ENCODE measurements at places on chromosomes 1 and 21. TPM values are rescaled to one million over a fixed set of nuclear protein-coding genes. Genes with fewer than 3 reads are reported as not detected.

Gene SDHB
- polyA plus RNA-seq: 111 TPM

GRCh38 chr21:28437061-28437460, 555.6 kb downstream of the LTN1 start:
- no peak for DNase-seq

- no peak for DNase-seq
These were observed 7.7 kb upstream of the RSPH1 start for GRCh38 chr21:42503711-42504110.

Gene FAM151A
- not detected for polyA plus RNA-seq

DNA sequence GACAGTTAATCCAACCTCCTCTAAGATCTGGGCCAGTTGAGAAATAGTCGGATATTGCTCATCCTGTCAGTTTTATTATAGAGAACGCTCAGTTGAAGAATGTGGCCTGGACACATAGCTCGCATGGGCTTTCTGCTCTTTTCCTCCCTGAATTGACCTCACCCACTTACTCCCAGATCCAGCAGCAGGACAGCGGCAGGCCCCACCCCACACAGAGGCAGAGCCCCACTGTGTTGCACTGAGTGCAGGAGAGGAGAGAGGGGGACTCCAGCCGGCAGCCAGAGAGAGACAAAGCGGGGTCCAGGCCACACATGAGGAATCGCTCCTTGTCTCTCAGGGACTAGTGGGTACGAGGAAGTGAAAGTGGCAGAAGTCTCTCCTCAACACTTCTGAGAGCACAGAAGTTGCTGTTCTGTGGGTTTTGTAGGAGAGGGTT, 78.6 kb downstream of the LAMC1 start:
- DNase-seq: no peak

Gene CD1E
- polyA plus RNA-seq: not detected

Gene DMRTA2
- polyA plus RNA-seq: 0.13 TPM

Gene CFAP107
- polyA plus RNA-seq: not detected

DNA sequence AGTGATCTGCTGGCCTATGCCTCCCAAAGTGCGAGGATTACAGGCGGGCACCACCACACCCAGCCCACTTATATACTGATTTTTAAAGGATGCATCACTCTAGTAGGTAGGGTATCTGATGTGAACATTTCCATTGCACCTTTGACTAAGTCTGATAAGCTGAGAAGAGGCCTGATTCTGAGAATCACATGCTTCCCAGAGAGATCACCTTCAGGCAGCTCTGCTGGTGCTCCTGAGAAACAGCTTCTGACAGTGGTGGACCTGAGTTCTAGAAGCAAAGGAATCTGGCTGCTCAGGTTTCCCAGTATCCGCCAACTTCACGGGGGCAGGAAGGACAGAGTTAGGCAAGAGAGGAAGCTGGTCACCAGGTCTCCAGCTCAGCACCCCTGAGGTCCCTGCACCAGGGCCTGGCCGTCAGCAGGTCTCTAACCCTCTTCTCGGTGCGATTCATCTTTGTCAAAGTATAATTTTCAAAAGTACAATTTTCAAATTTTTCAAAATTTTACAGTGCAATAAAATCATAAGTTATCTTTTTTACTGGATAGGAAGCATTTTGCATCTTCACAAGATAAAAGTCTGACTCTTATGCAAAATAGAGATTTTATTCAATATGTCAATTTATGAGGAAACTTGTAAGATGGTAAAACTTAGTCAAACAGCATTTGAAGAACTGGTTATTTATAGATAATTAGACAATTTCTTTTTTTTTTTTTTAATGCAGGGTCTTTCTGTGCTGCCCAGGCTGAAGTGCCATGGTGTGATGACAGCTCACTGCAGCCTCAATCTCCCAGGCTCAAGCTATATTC, 25.8 kb upstream of the MPZL1 start:
- DNase-seq: no peak

- DNase-seq: peak; percentile 25
These were observed 49.7 kb downstream of the RASSF5 start for GRCh38 chr1:206556750-206557635.

DNA sequence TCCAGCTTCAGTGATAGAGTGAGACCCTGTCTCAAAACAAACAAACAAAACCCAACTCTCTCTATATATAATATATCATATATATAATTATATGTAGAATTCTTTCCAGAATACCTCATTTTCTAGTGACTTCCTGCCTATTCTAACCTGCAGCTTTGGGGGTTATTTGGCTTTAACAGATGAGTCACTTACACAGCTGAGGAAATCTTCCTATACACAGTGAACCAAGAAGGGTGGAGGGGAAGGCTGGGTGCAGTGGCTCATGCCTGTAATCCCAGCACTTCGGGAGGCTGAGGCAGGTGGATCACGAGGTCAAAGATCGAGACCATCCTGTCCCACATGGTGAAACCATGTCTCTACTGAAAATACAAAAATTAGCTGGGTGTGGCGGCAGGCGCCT, 9.2 kb downstream of the RAB29 start:
- DNase-seq: no peak

Gene NTNG1
- polyA plus RNA-seq: not detected

Gene PADI2
- polyA plus RNA-seq: 1.5 TPM

Gene MEX3A
- polyA plus RNA-seq: 4.9 TPM

DNA sequence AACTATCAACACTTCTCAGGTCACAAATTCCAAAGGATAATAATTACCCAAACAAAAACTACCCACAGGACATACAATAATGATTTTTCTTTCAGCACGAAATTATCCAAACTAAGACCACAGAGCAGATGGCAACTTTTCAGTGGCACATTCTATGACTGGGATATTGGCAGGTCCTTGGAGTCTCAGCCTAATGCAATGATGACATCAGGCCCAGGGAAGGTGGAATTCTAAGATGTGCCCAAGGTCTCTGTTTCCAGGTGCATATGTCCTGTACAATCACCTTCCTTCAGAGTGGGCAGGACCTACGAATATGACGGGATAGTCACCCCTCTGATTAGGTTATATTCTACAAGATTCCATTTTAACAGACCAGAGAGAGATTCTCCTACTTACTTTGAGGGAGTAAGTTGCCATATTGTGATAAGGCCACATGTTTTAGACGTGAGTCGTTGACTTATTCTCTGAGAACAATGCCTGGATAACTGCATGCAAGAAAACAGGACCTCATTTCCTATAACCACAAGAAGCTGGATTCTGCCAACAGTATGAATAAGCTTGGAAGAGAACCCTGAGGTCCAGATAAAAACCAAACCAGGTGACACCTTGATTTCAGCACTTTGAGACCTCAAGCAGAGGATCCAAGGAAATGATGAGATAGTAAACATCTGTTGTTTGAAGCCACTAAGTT, 69.9 kb downstream of the ZC3H11B start:
- DNase-seq: no peak

Gene ZBTB17
- polyA plus RNA-seq: 16.5 TPM

DNA sequence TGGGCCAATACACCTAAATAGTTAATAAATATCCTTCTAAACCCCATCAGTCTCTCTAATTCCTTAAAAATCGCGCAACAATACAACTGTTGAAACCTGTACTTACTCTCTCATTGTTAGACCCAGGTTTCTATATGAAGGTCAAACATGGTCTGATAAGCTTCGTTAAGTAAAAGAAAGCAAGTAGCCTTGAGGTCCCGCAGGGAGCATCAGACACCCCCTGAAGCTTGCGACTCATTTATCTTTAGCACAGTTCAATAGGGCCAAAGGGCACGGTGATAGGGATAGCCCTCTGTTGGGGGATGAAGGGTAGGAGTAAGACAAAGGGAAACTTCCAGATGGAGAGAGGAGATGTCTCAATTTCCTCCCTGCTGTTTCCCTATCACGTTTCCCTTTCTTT, 27.3 kb upstream of the THEM4 start:
- DNase-seq: no peak

- no peak for DNase-seq
These were observed 30.2 kb downstream of the ADARB1 start for GRCh38 chr21:45104560-45104959.

DNA sequence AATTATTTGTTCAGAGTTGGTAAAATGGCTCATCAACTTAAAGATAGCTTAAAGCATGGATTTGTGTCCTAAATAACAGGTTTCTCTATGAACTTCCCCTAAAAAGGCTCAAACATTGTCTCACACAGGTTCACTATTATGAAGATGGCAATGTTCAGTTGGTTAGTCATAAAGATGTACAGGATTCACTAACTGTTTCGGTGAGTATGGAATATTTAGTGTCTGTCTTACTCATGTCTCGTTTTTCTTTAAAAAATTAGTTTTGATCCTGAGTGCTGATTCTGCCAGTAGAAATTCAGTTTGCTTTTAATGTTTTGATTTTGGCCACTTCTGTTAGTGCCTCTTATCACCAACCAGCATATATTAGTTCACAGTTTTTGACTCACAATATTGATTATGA, 7.5 kb upstream of the MOV10 start:
- no peak for DNase-seq

Gene LCK
- not detected for polyA plus RNA-seq

- DNase-seq: no peak
These were observed 42.8 kb downstream of the CNN3 start for GRCh38 chr1:94884106-94884505.

- DNase-seq: no peak
These were observed 50.4 kb downstream of the EIF4G3 start for GRCh38 chr1:21126324-21126723.

DNA sequence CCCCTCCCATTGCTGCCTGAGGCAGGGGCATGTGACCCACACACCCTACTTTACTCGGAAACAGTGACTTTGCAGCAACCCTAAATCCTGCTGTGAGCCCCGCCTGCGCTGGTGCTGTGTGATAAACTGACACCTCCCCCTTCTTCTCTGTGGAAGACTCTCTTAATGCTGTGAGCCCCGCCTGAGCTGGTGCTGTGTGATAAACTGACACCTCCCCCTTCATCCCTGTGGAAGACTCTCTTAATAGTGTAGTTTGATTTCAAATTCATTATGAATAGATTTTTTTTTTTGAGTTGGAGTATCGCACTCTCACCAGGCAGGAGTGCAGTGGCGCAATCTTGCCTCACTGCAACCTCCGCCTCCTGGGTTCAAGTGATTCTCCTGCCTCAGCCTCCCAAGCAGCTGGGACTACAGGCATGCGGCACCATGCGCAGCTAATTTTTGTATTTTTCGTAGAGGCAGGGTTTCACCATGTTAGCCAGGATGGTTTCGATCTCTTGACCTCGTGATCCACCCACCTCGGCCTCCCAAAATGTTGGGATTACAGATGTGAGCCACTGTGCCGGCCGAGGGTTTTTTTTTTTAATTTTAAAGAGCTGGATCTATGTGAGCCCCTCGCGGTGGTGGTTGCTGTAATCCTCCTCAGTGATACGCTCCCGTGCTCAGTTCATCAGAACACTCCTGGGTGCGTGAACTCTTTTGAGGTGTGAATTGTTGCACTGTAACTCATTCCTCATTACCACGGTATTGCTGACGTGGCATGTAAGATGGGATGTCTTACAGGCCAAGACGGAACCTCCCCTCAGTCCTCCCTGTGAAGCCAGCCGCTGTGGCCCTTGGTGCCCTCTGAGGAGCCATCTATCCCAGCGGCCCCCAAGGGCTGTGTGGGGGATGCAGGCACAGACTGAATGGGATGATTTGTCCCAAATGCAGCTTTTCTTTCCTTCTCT, 60.3 kb downstream of the GALNT2 start:
- no peak for DNase-seq

Gene MLLT11
- 26.0 TPM for polyA plus RNA-seq

DNA sequence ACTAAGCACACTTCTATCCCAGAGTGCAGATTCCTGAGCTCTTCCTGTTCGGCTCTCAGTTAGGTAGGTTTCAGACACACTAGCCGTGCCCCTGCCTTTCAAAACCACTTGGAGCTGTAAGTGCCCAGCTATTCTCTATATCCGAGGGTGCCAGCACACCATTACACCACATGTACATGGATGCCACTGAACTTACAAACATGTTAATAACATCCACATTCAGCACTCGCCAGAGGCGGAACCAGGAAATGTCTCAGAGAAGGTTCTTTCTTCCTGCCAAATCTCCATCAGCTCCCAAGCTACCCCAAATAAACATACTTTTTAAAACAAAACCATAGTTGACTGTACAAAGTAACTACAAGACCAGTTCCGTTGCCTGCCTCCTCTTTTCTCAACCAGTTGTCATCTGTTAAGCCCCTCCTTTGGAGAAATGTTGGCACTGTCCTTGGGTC, 78.4 kb upstream of the CTTNBP2NL start:
- no peak for DNase-seq

DNA sequence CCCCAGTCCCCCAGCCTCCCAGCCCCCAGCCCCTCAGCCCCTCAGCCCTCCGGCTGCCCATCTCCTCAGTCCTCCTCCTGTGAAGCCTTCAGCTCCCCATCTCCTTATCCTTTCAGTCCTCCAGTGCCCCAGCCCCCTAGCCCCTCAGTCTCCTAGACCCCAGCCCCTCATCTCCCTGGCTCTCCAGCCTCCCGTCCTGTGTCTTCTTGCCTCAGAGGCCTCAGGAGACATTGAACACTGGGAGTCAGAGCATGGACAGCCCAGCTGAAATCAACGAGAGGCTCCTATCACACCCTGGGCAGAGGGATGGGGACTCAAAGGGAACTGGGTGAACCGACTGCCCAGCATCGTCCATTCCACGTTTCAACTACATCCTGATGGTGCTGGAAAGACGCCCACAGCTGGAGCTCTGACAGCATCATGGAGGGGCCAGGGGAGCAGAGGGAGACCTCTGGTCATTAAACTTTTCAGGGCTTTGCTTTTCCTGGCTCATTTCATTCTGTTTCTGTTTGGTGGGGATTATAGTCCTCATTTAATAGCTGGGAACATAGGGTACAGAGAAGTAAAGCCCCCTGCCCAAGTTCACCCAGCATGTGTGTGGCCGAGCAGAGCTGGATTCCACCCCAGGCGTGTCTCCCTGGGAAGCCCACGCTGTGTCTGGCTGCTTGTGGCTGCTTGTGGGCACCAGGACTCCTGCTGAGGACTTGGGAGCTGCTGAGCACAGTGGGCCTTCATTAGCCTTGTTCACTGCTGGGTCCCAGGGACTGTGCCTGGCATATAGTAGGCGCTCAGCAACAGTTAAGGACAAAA, 396.7 kb downstream of the PTPRU start:
- no peak for DNase-seq

DNA sequence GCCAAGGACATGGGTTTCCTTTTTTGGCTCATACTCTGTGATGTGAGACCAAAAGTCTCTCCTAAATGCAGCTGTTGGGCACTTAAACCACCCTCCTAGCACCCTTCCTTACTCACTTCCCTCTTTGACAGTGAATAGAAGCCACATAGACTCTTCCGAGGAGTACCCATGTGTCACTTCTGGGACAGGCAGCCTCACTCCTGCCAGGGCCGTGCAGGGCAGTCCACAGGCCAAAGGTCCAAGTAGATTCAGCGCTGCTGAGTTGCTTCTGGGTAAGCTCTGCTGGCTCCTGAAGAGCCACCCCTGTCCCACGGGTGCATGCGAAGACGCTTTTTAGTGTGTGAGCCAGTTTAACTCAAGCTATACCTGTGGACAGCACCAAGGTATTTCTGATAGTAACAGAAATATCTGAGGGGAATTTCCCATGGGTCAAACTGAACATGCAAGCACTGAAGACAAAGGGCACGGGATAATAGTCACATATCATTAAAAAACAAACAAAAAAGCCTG, 36.8 kb upstream of the BMP8B start:
- no peak for DNase-seq

All from A549 (cell line).